T follicular helper cell (primary cell): ENCODE measurements at places on chromosomes 1 and 21.

- no peak for DNase-seq
These were observed 80.5 kb upstream of the KIF26B start for GRCh38 chr1:245074232-245074747.

GRCh38 chr1:232012773-232013386 is 386.3 kb downstream of the DISC1 start:
- DNase-seq = no peak

DNA sequence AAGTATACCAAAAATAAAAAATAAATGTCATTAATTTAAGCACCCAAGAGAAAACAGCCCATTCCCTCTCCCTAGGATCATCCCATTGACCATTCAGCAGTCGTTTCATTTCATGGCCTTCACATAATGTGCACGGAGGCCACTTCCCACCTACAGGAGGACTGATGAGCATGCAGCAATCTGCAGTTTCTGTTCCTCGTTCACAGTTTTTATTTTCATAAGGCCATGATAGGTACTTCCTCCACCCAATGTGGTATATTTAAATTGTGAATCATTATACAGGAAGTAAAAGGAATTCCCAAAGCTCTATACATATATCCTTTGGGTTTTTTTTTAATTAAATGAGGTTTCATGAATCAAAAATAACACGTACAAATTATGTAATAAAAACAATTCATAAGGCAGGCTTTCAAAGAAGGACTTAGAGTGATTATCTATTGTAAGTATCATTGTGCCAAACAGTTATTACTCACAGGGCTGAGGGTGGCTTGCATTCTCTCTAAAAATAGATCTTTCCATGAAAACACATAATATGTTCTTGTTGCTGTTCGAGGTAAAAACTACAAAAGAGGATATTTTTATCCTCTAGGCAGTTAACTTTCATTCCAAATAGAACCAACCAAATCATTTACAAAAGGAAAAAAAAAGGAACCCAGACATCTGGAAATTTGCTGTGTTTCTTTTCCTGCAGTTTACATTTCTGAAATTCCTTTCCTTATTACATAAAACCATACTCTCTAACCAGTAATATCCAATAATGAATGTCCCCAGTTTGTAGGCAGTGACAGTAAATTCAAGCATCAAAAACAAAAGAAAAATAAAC is 27.5 kb upstream of the SLC44A3 start:
- no peak for DNase-seq

DNA sequence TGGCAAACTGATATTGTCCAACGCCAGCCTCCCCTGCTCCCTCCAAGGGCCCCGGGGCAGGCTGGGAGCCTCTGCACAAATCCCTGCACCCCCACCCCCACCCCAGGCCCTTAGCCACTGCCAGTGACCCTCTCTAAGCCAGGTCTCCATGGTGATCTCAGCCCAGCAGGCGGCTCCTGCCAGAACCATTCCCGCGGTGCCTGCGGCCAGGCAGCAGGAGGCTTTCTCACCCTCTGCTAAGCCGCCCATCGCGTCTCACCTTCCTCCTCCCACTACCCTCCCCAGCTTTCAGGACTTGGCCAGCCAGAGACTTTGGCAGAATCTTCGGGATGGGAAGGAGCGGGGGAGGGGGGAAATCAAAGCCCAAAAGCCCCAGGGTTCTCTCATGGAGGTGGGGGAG is 46.8 kb upstream of the WASF2 start:
- no peak for DNase-seq

DNA sequence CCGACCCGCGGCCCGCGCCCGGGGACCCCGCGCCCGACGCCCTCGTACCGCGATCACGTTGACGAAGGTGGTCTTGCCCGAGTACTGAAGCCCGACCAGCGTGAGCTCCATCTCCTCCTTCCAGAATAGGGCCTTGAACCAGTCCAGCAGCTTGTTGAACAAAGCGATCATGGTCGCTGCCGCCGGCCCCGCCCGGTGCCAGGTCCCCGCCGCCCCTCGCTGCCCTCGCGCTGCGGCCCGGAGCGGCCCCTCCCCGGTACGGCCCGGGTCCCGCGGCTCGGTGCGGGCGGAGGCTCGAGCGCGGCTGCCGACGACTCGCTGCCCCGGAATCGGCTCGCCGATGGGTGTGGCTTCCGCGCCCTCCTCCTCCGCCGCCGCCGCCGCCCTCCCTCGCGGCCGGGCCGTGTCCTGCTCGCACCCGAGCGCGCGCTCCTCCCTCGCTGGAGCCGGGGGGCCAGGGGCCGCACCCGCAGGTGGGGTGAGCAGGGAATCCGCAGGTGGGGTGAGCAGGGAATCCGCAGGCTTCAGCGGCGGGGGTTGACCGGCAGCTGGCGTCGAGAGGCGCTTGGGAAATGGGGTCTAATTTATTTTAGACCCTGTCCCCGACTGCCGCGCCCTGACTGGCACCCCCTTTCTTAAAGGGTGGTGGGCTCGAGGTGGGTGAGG is at the start of gene ARL8A:
Gene ARL8A, minus strand, starts transcription at position 336 of the 666 bp plus-strand sequence. Its CDS starts 165 bp downstream, at position 171.
- peak; percentile 52 for DNase-seq

DNA sequence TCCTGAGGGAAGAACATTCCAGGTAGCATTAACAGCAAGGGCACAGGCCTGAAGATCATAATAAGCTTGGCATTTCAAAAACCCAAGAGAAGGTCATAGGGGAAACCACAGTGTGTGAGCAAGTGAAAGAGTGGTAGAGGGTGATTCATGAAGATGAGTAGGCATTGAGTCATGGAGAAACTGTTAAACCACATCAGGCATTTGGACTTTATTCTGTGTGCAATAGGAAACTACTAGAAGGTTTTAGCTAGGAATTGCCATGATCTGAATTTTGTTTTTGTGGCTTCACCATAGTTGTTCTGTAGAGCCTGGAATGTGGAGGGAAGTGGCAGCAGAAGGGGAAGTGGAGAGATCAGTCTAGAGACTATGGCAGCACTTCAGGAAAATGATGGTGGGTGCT is 359.0 kb upstream of the PTBP2 start:
- no peak for DNase-seq

- no peak for DNase-seq
These were observed 26.4 kb downstream of the PLXNA2 start for GRCh38 chr1:208217781-208218180.

DNA sequence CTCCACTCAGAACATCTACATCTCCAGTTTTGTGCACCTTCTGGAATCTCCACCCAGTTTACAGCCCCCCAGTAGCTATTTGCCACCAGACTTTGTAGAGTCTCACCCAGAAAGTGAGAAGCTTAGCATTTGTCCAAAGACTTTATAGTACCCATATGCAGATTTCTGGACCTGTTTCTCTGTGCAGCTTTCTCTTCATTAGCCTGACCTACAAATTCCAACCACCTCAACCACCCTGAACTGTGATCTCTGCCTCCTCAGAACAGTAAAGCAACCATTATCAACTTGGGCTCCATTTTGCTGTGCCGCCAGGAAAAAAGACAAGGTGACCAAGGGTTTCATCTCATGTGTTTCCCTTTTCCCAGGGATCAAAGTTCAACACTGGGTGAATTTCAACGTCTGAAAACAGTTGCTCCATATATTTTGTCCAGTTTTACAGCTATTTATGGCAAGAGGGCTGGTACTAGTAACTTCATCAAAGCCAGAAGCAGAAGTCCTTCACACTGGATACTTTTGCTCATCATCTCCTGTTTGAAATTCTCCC is 36.5 kb upstream of the DDAH1 start:
- DNase-seq = no peak

- DNase-seq = no peak
These were observed 4.0 kb downstream of the RNF207 start for GRCh38 chr1:6209661-6210580.

GRCh38 chr1:78035121-78035520 is 10.6 kb upstream of the GIPC2 start:
- no peak for DNase-seq

- DNase-seq = no peak
These were observed 172.8 kb downstream of the DHRS3 start for GRCh38 chr1:12445257-12445656.

GRCh38 chr1:238474263-238474662 is 583.5 kb upstream of the ZP4 start:
- DNase-seq = no peak

GRCh38 chr1:181141431-181141910 is 53.0 kb downstream of the IER5 start:
- no peak for DNase-seq

GRCh38 chr1:212635141-212635631 is 26.6 kb downstream of the ATF3 start:
- no peak for DNase-seq

DNA sequence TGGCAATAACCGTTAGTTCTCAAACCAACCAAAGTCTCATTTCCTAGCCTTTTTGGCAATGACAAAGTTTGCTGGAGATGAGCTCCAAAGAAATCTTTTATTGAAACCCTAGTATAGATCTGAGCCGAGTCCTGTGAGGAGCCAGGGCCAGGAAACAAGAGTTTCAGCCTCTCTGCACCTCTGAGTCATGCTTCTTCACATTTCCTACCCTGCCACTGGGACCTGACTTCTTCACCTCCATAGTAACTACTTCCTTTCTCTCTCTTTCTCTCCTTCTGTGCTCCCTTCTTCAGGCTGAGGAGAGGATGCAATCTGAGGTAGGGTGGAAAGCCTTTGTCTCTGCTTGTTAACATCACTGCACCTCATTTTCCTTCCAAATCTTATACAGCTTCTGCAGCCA is 38.7 kb upstream of the IPO9 start:
- DNase-seq = no peak

- DNase-seq = no peak
These were observed at the start of gene SH2D1B for GRCh38 chr1:162412002-162412401. SH2D1B (minus strand) TSS chr1:162412136; CDS start chr1:162412016, 120 bp downstream.

DNA sequence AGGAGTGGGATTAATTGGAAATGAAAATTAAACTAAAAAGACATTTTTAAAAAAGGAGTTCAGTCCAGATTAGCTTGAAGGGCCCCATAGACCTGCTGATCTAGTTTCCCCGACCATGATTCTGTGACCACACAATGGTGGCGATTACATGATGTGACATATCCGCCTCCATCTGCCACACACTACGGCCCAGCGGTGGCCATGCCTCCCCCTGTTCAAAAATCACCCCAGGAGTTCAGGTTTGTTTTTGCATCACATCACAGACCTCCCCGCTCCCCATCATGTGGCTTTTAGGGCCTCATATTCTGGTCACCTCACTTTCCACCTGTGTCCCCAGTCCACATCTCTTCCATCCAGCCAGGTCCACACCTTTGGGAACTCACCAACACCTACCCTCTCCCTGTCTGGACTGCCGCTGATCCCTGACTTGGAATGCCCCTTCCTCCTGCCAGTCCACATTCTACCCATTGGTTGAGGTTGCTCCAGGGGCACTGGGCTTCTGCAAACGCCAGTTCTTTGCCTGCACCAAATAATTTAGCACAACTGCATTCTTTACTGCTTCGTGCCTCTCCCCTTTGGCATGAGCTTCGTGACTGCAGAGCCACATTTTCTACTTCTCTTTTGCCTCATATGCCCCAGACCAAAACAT is 38.9 kb downstream of the CD247 start:
- DNase-seq = no peak

GRCh38 chr1:71448444-71448843 is 367.6 kb upstream of the ZRANB2 start:
- no peak for DNase-seq

- no peak for DNase-seq
These were observed 49.8 kb downstream of the GREM2 start for GRCh38 chr1:240562111-240562590.

GRCh38 chr1:5885471-5886139 is 106.6 kb downstream of the NPHP4 start:
- DNase-seq = no peak

DNA sequence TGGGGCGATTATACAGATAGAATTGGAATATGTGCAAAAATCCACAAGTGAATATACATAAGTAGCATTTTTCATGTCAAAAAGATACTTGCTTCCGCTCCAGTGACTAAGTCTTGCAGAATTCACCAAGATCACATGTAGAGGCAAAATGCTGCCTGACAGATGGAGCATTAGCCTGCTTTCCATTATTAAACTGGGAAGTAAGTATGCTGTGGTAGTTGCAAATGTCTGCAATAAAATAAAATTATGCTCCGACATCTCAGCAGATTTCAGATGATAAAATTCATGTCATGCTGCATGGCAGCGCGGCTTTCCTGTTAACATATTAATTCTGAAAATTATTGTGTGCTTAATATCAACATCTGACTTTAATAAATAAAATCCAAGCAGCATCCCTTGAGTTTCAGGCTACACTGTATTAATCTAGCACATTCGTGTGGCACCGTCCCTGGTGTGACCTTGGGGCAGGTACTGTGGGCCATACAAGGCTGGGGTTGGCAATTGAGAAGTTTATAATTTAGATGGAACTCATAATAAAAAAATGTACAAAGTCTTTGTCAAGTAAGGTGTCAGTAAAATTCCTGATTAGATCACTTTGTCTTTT is 366.4 kb upstream of the ZP4 start:
- no peak for DNase-seq

DNA sequence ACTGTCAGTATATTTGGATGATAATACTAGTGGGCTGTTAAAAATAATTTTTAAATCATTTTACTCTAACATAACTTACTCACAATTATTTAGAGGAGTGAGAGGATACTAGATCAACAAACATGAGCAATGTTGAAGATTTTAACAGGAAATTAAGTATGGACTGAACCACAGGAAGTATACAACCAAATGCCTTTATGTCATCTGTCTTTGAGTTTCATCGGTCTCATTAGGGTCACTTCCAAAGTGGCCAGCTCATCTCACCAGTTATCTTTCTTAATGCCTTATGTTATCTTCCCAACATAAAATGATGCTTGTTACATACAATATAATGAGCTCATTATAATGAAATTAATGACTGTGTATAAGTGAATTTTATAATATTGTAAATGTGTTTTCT is 1.5 kb upstream of the RGS1 start:
- DNase-seq = no peak

DNA sequence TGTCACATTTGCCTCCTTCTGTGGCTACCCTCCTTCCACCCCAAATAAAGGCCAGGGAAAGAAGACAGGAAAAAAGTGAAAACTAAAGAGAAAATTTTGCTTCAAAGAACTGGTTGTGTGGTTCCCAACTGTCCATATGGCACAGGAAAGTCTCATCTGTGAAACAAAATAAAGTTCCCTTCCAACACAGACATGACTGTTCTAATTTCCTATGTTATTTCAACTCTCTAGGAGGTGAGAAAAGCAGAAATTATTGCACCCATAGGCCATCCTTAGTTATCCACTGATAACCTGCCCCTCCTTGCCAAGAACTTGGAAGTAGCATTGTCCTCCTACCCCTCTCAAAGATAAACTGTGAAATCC is 8.1 kb upstream of the RAB29 start:
- no peak for DNase-seq

GRCh38 chr1:18256282-18257235 is 149.0 kb downstream of the IGSF21 start:
- DNase-seq = no peak

DNA sequence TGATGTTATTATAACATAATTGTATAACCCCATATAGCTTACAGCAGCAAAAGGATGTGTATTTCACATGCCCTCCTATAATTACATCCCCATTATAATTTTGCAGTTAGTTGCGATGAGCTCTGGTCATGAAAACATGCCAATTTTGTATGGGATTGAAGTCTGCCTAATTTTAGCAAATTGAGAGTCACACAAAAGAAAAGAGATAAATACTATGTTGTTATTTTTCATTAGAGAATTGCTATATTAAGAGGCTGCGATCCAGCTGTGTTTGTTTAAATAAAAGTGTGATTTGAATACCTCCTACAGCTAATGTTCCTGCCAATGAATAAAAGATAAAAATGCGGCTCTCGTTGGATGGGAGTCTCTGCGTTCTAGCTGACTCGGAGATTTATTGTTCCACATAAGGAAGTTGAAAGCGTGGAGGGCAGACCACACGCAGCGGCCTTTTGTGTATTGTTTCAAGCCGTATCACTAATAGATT is 461.0 kb upstream of the NFIA start:
- no peak for DNase-seq

GRCh38 chr1:154423304-154423987 is 18.3 kb downstream of the IL6R start:
- DNase-seq = no peak
